ENCODE measurements at places on chromosomes 2 and 18.

DNA sequence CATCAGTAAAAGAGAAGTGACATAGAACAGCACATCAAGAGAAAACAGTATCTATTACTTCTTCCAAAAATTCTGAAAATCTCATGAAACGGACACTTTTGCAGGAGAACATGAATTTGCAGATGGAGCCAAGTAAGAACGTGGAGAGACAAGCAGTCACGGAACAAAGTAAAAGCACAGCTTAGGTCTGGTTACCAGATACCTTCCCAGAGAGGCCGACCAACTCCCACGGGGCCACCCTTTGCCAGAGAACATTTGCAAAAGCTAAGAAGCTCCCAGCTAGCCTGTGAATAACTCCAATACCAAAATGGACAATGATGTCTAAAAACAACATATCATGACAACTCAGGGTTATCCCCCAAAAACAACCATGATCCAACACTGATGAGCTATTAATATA lies 38.9 kb downstream of the THAP4 start:
- no peak for DNase-seq

GRCh38 chr2:224126003-224126402 lies 86.9 kb upstream of the SERPINE2 start:
- DNase-seq: peak; percentile 67

GRCh38 chr2:72115110-72116080 lies 32.3 kb downstream of the CYP26B1 start:
- peak; percentile 77 for DNase-seq

GRCh38 chr2:196172951-196173350 lies 1.6 kb upstream of the STK17B start:
- DNase-seq: no peak

DNA sequence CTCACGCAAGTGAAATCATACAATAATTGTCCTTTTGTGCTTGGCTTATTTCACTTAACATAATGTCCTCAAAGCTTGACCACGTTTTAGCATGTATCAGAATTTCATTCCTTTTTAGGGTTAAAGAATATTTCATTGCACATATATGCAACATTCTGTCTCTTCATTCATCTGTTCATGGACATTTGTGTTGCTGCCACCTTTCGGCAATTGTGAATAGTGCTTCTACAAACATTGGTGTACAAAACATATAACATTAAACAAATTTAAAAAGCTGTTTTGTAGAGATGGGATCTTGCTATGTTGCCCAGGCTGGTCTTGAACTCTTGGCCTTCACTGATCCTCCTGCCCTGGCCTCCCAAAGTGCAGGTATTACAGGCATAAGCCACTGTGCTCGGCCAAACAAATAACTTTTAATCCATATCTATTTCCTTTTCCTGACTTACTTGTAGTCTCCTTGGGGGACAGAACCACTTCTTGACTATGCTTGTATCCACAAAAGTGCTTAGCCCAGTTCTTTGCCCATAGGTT lies 209.3 kb downstream of the SLC4A3 start:
- peak; percentile 14 for DNase-seq
